ENCODE measurements at places on chromosomes 3 and 15. TPM values are rescaled to one million over a fixed set of nuclear protein-coding genes. Genes with fewer than 3 reads are reported as not detected.

The ARHGAP31 gene
- total RNA-seq, result 3.6 TPM

The SENP8 gene
- 1.0 TPM for total RNA-seq

The PLSCR2 gene
- total RNA-seq, result not detected

The TGM4 gene
- total RNA-seq, result not detected

GRCh38 chr3:138646513-138646912 is 37.9 kb downstream of the FAIM start:
- H3K4me3 ChIP-seq, result no peak overlapping the region
- no peaks in the 10 kb centered on the region for H3K4me1 ChIP-seq
- H3K27ac ChIP-seq, result no peak overlapping the region

DNA sequence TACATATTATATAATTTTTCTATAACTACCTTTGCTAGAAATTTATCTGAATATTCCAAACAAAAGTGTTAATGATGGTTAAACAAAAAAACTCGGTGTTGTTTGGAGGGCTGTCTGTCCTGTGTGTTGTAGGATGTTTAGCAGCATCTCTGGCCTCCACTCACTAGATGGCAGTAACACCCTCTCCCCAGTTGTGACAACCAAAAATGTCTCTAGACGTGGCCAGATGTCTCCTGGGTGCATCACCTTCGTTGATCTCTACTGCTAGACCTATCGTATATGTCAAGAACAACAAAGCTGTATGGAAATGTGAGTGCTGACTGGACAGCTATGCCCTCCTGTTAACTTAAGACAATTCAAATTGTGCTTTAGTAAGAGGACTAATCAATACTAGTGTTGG is 14.1 kb downstream of the ANKRD34C start:
- H3K27me3 ChIP-seq, result peaks cover 4% of the 10 kb centered on the region
- no peaks in the 10 kb centered on the region for H3K36me3 ChIP-seq
- H3K4me3 ChIP-seq, result no peak overlapping the region
- DNase-seq, result no peak

DNA sequence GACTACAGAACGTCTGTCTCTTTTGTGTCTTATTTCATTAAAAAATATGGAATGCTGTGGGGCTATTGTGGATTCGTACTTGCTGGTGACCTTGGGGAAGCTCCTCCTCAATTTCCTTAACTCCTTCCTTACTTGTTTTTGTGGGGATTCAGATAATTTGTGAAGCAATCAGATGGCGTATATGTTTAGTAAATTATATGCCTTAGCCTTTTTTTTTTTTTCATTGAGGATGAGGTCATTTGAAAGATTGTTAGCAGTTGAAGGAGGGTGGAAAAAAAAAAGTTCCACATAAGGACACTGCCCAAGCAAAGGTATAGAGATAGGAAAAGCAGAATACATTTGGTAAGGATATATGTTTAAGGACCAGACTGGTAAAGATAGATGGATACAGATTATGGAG is 3.3 kb downstream of the RNF13 start:
- H3K36me3 ChIP-seq, result no peaks in the 10 kb centered on the region
- no peak for DNase-seq
- no peaks in the 10 kb centered on the region for H3K27me3 ChIP-seq
- H3K4me3 ChIP-seq, result no peak overlapping the region
- peaks cover 14% of the 10 kb centered on the region for H3K4me1 ChIP-seq
- no peak overlapping the region for H3K27ac ChIP-seq

DNA sequence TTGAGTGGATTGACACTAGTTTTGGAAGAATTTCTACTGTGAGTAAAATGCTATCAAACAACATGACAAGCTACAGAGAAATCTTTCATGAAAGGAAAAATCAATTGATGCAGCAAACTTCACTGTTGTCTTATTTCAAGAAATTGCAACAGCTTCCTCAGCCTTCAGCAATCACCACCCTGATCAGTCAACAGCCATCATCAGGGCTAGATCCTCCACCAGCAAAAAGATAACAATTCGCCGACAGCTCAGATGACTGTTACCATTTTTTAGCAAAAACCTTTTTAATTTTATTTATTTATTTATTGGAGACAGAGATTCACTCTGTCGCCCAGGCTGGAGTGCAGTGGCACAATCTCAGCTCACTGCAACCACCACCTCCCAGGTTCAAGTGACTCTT is 44.0 kb downstream of the MLH1 start:
- H3K36me3 ChIP-seq, result peaks cover 33% of the 10 kb centered on the region
- H3K4me3 ChIP-seq, result no peak overlapping the region
- no peak for DNase-seq
- H3K27ac ChIP-seq, result no peak overlapping the region
- H3K4me1 ChIP-seq, result peaks cover 1% of the 10 kb centered on the region

GRCh38 chr3:58633157-58633865 is 33.3 kb downstream of the FAM3D start:
- no peak overlapping the region for H3K27ac ChIP-seq
- no peaks in the 10 kb centered on the region for H3K27me3 ChIP-seq
- peaks cover 7% of the 10 kb centered on the region for H3K4me1 ChIP-seq
- DNase-seq, result no peak
- H3K36me3 ChIP-seq, result no peaks in the 10 kb centered on the region
- H3K4me3 ChIP-seq, result no peak overlapping the region

DNA sequence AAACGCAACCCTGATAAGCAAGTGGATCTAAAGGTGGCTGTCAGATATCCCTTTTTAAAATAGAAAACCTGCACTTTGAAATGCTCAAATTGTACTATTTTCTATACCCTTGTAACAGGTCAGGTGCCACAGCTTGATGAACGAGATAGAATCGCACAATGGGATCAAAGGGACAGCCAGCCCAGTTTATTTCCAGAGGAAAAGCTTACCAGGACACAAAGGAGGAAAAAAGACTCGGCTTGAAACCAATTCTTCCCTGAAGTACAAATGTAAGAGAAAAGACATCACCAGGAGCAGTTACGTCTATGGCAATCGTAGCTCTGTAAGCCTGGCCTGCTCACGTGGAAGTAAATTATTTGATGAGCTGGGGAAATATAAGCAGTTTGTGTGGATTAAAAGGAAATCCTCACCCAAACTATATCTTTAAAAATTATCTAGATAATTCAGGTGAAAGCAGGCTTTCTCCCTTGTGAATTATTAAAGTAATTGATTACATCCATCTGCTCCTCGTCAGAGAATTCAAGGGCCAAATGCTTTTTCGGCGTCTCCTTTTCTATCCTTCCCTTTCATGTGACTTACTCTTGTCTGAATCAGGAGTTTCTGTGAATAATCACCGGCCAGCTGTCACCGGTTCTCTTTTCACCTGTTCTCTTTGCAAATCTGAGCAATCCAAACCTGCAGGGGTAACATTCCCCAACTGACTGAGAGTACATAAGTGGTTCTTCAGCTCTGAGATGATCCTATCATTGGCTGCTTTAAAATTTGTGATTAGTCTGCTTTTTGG is 339.2 kb upstream of the ONECUT1 start:
- H3K36me3 ChIP-seq, result no peaks in the 10 kb centered on the region
- no peaks in the 10 kb centered on the region for H3K27me3 ChIP-seq
- peaks cover 9% of the 10 kb centered on the region for H3K4me1 ChIP-seq
- H3K4me3 ChIP-seq, result no peak overlapping the region

Data from liver (tissue), 10 donors.